ENCODE measurements at places on chromosomes 6 and 20.

DNA sequence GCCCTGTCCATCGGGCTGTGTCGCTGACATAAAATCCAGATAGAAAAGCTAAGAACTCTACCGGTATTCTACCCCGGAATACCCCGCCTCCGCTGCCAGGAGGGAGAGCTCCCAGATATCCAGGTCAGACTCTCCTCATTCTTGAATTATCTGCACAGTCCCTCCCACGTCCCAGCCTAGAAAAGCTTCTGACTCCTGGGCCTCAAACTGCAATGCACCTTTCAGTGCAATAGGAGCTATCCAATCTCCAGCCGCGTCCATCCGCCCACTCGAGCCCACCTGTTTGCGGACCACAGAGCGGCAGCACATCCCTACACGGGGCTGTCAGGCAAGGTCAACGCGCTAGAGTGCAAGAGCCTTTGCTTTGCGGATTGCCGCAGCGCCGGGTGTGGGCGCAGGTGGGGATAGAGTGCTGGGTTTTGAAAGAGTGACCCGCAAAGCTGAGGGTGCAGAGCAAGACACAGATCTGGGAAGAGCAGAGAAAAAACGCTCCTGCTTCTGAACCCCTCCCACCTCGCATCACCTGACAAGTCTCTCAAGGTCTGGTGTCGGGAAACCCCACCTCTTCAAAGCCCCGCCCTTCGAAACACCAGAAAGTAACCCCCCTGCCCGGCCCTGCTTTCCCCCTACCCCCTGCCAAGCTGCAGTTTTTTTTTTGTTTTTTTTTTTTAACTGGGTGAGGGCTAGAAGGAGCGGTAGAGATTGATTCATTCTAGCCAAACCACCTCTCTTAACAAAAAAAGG lies 1.3 kb downstream of the TAPBP start:
- peak; percentile 78 for DNase-seq

DNA sequence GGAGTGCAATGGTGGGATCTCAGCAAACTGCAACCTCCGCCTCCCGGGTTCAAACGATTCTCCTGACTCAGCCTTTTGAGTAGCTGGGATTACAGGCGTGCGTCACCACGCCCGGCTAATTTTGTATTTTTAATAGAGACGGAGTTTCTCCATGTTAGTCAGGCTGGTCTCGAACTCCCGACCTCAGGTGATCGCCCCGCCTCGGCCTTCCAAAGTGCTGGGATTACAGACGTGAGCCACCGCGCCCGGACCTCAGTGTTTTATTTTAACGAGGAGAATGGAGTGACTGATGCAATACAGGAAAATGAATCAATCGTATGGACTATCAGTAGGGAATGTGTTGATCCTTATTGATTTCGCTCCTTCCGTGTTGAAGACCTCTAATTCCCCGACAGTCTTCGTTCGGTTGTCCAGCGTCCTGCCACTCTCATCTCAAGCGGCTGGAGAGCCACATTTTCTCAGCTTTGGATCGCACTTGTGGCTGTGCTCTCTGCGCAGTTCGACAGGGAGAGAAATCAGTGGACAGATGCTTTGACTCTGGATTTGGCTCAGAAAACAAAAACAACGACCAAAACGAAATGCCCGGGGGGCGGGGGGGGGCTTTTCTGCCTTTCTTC lies 166.2 kb downstream of the TRIM27 start:
- DNase-seq = no peak

- DNase-seq = no peak
Measured at GRCh38 chr6:104589940-104590339, 269.8 kb downstream of the HACE1 start.

GRCh38 chr20:7366189-7366588 lies 574.1 kb downstream of the HAO1 start:
- no peak for DNase-seq

DNA sequence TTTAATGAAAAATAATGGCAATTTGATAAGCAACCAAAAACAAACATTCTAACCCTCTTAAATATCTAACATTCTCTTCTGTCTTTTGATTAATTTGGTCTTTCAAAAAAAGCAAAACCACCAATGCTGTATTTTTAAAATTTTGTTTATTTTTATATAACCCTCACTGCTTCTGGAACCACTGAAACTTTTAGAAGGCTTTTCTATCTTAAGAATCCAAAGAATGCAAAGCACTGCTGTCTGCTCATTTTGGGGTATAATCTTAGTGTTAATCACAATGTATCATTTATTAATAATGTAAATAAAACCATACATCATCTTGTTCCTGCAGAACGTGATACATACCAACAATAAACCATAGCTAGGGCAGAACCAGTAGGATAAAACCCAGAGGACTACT lies 14.0 kb downstream of the STK38 start:
- no peak for DNase-seq

DNA sequence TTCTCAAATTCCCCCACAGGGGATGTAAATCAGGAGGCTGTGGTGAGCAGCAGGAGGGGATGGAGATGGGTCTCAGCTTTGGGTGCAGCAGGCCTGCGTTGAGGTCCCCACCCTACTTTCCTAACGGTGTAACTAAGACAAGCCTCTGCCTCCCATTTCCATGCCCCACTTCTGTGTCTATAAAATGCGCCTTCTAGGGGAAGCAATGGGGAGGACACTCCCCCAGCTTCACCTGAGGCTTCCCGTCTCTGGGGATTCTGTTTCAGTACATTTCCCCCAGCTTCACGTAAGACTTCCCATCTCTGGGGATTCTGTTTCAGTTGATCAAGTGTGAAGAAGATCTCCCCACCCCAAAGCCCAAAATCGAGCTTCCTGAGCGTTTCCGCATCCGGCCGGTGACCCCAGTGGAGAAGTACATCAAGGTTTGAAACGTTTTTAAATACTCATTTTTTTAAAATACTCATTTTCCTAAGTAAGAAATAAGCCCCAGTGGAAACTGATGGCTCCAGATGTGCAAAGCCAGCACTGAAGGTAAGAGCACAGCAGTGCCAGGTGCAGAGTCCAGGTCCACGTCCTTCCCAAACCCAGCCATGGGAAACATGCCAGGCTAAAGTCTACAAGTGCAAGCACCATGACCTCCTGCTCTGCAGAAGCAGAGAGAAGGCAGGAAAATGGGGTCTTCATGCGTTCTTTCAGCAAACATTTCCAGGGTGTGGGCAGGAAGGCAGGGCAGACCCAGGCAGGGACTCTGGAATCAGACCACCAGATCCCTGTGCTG lies 73.1 kb downstream of the ANKRD60 start:
- DNase-seq = no peak

DNA sequence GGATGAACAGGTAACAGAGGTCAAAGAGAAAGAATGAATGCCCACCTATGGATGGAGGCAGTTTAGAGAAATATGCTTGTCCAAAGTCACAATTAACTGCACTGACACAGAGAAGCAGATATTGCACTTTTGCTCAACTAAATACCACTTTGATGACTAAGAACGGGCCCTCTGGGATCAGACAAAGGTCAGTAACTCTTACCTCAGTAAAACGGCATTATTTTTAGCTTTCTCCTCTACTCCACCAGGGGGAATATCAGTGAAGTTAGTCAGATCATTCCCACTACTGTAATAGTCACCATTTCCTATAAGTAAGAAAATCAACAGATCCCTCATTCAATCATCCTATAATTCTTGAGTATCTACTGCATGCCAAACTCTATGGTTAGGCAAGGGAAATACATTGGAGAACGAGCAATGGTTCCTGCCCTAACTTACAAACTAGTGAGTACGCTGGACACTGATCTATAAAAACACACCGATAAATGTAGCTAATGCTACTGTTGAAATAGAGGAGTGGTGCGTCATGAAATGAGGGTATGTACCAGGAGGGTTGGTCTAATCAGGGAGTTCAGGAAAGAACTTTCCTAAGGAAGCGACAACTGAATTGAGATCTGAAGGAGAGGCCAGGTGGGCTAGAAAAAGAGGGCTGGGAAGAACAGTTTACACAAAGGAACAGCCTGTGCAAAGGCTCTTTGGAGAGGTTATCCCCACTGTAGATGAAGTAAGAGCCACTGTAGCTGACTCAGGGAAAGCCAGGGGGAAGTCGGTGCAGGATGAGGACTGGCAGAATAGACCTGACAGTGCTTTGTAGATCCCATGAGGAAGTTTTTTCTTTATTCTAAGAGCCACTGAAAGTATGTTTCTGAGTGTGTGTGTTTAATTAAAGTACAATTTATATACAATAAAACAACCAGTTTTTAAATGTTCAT lies 9.2 kb downstream of the ECI2 start:
- no peak for DNase-seq

DNA sequence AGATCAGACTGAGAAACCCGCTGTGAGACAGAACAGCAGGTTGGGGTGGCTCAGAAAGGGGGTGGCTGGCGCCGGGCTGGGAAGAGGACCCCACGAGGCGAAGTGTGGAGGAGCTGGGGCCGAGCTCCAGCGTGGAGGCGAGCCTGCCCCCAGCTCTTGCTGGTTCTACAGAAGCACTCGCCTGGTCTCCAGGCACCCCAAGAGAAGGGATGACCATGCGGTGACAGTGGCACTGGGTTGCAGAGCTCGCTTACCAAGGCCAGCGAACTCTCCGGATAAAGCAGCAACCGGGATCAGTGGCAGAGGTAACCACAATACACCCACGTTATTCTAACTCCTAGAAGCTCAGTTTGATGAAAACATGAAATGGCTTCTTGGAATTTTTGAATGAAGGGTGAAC lies 26.5 kb downstream of the THBS2 start:
- no peak for DNase-seq

DNA sequence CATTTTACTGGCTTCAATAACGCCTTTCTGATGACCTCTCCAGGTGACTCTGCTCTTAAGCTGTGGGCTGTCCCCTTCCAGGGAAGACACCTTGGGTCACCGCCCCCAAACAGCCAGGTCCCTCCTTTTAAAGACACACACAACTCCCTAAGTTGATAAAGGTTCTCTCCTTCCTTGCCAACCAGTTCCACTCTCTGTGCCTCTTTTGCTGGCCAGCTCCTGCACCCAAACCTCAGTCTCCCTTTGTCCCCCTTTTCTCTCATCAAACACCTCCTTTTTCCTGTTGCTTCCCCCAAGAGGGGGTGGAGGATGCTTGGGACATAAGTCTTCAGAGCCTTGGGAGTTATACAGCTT lies 1.0 kb downstream of the NCOA6 start:
- DNase-seq = peak; percentile 55

DNA sequence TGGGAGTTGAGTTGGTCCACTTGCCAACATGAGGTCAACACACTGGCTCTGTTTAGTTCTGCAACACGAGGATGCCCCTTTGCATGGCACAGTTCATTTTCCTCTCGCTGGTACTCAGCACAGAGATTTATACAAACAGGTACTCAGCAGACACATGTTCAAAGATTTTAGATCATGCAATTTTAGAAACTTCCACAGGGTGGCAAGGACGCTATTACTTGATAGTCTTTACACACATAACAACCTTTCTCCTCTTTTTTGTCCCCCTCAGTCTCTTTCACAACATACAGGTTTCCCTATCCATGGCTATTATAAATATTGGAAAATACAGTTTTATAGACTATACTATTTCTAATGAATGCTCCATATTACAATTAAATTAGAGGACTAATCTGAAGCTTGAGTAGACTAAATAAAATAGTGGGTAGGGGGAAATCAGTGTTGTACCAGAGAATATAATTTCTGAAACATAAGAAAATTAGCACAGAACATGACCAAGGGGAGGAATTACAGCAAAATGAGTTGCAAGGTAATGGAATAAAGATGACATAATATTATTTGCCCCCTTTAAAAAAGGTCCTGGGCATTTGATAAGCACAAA lies 331.8 kb upstream of the BTBD3 start:
- DNase-seq = no peak

DNA sequence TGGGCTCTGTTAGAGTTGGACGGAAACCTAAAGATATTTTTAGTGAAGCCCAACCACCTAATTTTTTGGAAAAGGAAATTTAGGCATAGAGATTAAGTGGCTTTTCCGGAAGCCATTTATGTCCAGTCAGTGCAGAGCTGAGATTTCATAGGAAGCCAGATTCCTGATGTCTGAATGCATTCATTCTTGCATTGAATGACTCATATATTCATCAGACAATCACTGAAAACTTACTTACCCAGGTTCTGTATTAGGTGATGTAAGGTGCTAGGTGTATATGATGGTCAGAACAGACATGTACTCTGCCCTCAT lies 4.1 kb downstream of the SH3BGRL2 start:
- DNase-seq = no peak

GRCh38 chr20:57657535-57658446 lies 37.6 kb upstream of the ZBP1 start:
- no peak for DNase-seq

Measured in stimulated activated CD4-positive, alpha-beta T cell treated with anti-CD3 and anti-CD28 coated beads, TNF-alpha, amount 100 ng/mL, for 24 hours (primary cell).